ENCODE measurements at places on chromosomes 3 and 15.

DNA sequence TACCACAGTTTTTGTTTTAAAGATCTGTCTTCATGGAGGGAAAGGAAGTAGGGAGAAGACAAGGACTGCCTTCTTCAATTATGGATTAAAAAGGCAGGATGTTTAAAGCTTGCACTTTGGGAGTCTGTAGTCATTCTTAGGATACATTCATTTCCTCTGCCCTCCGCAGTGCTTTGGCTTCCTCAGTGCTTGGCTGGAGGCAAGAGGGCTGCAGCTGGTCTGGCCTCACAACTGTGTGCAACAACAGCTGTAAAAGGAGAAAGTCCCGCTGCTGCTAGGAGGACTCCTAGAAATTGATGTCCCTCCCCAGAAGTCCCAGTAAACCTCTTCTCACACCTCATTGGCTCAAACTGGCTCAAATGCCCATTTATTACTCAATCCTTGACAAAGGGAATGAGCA lies 54.4 kb upstream of the PPP2R3A start:
- no peak for DNase-seq

- no peak for DNase-seq
These were observed 233.7 kb upstream of the ADAMTS9 start for GRCh38 chr3:64921281-64922065.

DNA sequence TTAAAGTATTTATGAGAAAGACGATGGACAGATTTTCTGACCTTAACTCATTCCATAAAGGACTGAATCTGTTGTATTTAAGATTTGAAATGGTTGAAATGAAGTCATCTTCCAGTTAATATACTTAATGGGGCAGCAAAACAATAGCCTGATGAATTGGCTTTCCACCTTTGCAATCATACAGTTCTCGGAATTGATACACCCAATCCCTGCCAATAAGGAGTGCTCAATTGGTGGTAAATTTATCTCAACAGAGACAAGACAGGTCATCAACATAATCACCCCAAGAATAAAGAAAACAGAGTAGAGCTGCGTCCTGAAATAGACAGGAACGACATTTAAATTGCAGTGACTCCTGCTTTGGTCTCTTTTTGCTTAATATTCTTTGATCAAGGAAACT lies 11.2 kb downstream of the ANXA2 start:
- DNase-seq: no peak

DNA sequence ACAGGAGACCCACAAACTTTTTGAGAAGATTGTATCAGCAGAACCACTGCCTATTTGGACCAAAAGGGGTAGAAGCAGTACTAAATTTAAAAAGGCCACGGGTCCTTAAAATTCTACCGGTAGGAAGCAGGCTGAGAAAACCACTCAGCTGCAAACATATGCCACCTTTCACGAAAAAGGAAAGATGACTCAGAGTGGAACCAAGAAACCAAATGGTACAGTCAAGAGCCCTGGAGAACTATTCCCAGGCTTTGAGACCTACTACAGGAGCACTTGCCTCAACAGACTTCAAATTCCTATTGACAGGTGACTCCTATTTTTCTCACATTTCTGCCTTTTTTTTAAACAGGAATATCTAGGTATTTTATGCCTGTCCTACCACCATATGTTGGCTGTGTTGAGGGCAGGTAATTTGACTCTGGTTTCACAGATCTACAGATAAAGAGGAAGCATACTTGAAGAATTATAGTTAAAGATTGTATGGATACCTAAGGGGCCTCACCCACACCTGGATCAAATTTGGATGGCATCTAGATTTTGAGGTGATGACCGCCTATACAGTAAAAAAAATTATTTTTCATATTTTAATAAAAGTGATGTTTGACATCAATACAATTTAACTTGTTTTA lies 10.1 kb downstream of the GOLIM4 start:
- DNase-seq: no peak

GRCh38 chr3:178146406-178146831 lies 389.8 kb upstream of the KCNMB2 start:
- DNase-seq: no peak

Data from hippocampal formation (tissue), 2 donors.